Smooth muscle cell of the coronary artery (primary cell): ENCODE measurements at places on chromosomes 13 and 19. TPM values are rescaled to one million over a fixed set of nuclear protein-coding genes. Genes with fewer than 3 reads are reported as not detected.

Gene ZNF700
- 4.4 and 6.5 TPM in 2 replicates for total RNA-seq

Gene CATSPERD
- not detected in 2 replicates for total RNA-seq

Gene PRODH2
- total RNA-seq, result not detected in 2 replicates

Gene MUC16
- total RNA-seq, result not detected in 2 replicates

Gene CYP4F12
- 0.70 TPM in 1 of 2 replicates, not detected in the other for total RNA-seq
